ENCODE measurements at places on chromosomes 1 and 21.

DNA sequence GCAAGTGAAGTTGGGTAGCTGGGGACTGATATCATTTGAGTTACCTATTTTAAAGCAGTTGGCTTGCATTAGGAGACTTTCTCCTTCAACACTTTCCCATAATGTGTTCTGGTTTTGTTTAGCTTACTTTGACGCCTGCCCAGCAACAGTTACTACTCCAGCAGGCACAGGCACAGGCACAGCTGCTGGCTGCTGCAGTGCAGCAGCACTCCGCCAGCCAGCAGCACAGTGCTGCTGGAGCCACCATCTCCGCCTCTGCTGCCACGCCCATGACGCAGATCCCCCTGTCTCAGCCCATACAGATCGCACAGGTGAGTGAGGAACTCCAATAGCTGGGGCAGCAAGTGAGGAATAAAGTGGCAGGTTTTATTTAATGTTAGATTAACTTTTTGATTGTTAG, 144.3 kb downstream of the CD247 start:
- DNase-seq = no peak

DNA sequence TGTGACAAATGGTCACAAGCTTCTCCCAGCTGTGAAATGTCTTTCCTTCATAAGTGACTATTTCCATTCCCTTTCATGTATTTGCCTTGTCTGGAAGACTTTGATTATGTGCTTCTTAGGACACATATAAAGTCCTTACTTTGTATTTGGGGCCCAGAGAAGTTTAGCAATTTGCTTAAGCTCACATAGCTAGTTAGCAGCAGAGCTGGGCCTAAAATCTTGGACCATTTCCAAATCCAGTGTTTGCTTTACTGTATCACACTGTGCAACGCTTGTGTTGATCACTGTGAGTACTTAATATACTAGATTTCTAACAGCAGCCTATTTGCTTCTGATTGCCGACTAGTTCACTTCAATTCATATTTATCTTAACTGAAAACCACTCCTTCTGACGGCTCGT, 2.2 kb upstream of the KCNA3 start:
- DNase-seq = no peak

GRCh38 chr1:232112076-232112475, 485.5 kb downstream of the DISC1 start:
- DNase-seq = no peak

- peak; percentile 70 for DNase-seq
Measured at GRCh38 chr1:9615316-9616063, 26.8 kb downstream of the TMEM201 start.

GRCh38 chr1:156813298-156813697, 3.4 kb downstream of the SH2D2A start:
- no peak for DNase-seq

GRCh38 chr1:109986054-109986444, 1.5 kb downstream of the AHCYL1 start:
- DNase-seq = no peak

DNA sequence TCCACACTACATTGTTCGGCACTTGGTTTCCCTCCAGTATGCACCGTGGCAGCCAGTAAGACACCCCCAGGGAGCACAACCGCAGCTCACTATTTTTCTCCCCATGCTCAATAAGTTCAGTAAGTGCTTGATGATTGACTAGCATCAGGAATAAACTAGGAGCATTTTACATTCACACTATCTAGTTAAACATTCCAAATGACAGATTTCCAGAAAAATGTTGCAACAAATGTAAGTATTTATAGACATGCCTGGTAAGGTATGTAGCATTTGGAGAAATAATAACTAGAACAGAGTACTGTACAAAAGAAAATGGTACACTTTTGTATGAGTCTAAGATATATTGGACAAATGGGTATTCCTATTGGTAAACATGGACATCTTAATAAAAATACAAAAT, 92.9 kb downstream of the SLC45A1 start:
- no peak for DNase-seq

GRCh38 chr1:225341642-225342041, 86.2 kb downstream of the LBR start:
- DNase-seq = no peak

- DNase-seq = no peak
Measured at GRCh38 chr1:47389731-47390130, 26.4 kb upstream of the FOXE3 start.

DNA sequence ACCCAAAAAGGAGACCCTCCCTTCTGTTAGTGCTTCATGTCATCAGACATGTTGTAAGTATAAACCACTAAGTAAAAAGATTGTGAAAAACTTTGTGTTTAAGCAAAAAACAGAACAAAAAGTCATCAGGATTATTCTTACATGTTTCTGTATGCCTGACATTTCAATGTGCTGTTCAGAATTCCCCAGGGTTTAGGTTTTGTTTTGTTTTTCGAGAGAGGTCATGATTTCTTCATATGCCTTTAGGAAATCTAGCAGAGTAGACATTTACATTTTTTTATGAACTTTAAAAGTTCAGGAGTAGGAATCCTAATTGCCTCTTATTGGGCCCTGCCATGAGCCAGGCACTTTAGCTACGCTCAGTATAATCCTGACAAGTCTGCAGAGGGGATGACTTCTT, 85.3 kb downstream of the VPS13D start:
- no peak for DNase-seq

DNA sequence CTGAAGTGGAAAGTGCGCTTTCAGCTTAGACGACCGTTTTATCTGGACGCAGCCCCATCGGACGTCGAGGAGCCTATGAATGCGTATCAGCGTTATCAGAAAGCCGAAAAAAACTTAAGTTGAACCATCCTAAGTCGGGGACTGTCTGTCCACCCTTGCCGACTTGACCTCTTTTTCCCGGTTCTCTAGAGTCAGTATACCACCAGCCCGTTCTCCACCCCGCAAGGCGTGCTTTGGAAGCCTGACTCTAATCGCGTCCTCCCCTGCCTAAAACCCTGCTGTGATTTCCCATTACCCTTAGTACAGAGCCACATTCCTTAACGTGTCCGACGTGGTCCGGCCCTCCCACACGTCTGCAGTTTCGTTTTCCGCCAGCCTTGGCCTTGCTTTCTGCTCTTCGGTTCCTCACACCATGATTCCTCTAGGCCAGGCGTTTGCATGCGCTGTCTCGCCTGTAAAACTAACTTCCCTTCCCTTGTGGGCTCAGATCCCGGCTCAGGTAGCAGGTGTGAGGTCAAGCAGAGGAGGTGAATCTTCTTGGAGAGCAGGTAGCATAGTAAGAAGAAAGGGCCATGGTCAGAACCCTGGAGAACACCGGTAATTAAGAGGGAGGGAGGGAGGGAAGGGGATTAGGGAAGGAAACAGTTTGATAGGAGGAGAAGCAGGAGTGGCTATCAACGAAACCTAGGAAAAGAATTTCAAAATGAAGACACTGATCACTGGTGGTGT, 865 bp downstream of the ADPRS start:
- peak; percentile 52 for DNase-seq

DNA sequence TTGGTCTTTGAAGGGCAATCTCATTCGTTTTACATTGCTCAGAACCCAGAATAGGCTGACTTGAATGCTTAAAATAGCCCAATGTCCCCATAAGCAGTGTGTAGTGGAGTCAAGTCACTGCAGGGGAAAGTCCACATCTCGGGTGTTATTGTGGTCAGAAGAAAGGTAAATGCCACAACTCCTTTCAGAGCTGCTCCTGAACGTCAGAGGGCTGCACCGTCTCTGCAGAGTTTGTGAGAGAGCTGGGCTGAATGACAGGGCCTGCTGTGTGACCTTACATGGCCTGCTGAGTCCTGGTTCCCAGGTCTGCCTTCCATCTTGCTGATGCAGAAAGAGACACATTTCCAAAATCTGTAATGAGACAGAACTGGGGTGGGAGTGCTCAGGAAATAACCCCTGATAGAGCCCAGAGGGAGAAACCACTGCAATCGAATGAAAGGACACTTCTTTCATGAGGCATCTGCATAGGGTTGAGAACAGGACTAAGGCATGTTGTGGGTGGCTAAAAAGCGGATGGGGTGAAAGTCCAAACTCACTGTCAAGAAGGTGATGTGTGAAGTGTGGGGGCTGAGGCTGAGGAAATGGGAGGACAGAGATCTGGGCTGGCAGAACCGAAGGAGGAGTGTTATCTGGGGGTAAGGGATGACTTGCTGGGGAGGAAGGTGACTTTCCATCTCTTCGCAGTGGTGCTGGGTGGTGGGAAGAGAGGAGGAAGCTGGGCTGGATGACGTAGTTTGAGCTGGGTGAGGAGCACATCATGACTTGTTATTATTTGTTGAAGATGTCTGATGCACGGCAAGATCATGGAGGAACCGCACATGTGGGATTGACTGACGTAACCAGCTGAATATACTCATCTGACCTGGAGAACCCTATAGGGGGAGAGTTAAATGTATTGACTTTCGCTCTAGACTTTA, 33.7 kb downstream of the XCL2 start:
- DNase-seq = no peak

GRCh38 chr1:231065510-231066241, 25.6 kb upstream of the FAM89A start:
- DNase-seq = no peak

GRCh38 chr1:187876775-187877174, 1048.0 kb downstream of the PLA2G4A start:
- DNase-seq = no peak

- DNase-seq = no peak
Measured at GRCh38 chr1:169493251-169493650, 7.5 kb upstream of the SLC19A2 start.

DNA sequence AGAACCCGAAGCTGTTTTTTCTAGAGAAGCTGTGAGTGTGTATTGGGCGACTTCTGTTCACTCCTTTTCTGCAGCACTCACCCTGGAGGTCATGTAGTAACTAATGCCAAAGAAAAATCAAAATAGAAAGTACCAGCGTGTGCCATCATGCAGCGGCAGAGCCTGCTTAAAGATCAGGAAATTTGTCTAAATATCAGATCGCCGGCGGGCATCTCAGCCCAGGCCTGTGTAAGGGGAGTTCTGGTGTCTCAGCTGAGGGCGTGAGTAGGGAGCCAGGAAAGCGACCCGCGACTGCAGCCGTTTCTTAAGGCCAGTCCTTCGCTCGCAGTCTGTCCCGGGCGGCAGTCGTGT, 768 bp downstream of the EDARADD start:
- no peak for DNase-seq

Measured in OCI-LY7 (cell line).